AG20443 (cell line): ENCODE measurements at places on chromosomes 7 and 10.
A peak's percentile ranks its signal among the peaks of the same experiment; 100 is the strongest.

- DNase-seq = no peak
Observed at GRCh38 chr7:114956702-114957101, 34.8 kb downstream of the MDFIC start.

DNA sequence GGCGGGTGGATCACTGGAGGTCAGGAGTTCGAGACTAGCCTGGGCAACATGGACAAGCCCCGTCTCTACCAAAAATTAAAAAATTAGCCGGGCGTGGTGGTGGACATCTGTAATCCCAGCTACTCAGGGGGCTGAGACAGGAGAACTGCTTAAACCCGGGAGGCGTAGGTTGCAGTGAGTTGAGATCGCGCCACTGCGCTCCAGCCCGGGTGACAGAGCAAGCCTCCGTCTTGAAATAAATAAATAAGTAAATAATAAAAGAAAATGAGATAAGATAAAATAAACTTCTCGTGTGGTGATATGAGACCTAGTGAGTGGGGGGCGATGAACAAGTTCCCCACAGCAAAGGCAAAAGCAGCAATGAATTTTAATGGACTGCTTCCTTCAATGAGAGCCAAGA lies 33.6 kb upstream of the LMTK2 start:
- no peak for DNase-seq

GRCh38 chr7:65449505-65449852 lies 75.8 kb downstream of the ZNF92 start:
- DNase-seq = no peak

- no peak for DNase-seq
Observed at GRCh38 chr10:17842641-17843040, 33.5 kb downstream of the MRC1 start.

DNA sequence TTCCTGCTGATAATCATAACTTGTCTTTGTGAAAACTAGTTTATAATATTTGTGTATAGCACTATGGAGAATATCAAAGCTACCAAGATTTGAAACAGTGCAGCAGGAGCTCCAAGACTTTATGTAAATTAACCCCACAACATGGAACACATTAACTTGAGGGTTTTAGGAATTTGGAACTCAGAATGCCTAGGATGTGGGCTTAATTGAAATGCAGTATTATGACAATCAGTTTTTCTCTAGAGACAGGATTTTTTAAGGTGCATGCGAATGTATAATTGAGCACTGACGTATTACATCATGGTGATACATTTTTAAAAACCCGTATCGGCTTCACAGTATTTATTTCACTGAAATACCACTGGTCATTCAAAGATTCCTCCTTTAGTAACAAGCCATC lies 313.1 kb upstream of the DGKB start:
- DNase-seq = no peak

- DNase-seq = peak; percentile 70
Observed at GRCh38 chr7:131557652-131558385, 1.4 kb upstream of the PODXL start.

DNA sequence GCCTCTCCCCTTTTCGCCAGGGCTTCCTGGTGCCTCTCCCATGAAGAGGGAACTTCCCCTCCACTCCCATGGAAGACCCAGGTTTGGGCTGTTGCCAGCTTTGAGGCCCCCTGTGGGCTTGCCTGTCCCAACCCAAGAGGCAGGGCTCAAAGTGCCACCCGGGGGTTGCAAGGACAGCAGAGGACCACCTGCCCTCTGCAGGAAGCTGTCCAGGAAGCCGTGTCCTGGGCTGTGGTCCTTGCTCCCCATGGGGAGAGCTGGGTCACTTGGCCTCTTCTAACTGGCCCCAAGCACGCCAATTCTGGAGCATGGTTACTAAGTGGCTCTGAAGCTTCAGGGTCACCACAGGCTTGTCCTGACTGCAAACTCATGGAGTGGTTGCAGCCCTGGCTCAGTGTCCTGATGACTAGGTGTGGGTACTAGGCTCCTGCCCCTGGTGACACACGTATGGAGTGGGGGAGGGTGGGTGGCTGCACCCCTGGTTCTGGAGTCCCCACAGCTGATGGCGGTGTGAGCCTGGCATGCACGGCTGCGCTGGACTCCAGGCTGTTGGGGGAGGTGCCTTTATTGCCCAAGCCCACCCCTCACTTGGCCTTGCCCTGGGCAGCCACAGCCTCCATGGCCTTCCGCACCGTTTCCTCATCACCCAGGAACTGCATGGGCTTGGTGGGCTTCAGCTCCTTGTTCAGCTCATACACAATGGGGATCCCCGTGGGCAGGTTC lies 3.0 kb downstream of the PGAM2 start:
- DNase-seq = no peak

- peak; percentile 63 for DNase-seq
Observed at GRCh38 chr10:52491246-52491995, 177.3 kb downstream of the DKK1 start.

DNA sequence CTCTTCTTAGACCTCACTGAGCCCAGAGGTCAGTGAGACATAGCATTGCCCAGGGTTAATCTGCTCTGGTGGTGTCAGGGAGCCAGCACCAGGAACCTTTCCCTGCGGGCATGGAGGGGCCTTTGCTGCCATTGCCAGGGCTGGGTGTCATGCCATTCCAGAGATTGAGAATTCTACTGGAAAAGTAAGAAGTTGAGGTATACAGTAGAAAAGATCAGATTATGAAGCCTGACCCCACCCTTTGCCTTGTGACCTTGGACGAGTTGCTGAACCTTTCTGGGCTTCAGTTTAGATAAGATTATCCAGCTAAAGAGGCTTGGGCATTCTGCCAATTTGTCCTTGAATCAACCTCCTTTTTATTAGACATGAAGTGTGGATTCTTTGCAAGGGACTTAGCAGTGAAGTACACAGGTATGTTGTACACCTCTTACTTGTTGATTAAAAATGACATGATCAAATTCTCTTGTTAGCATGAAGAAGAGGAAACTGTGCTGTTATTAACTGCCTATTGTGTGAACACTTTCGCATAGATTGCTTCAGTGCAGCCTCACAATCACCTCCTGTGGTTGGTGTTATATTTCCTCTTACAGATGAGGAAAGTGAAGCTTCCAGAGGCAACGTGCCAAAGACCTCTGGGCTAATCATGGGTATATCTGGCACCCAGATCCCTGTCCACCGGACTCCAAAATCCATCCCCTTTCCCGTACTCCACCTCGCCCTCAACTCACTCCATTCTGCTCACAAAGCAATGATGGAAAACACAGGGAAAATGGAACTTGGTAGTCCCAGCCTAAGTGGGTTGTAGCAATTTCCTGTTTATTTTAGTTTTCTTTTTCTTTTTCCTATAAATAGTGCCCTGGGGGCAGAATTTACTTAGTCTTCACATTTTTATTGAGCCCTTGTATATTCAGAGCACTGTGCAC lies 151.3 kb downstream of the CAMK1D start:
- DNase-seq = no peak

GRCh38 chr7:5661942-5662341 lies 119.5 kb downstream of the RNF216 start:
- no peak for DNase-seq

DNA sequence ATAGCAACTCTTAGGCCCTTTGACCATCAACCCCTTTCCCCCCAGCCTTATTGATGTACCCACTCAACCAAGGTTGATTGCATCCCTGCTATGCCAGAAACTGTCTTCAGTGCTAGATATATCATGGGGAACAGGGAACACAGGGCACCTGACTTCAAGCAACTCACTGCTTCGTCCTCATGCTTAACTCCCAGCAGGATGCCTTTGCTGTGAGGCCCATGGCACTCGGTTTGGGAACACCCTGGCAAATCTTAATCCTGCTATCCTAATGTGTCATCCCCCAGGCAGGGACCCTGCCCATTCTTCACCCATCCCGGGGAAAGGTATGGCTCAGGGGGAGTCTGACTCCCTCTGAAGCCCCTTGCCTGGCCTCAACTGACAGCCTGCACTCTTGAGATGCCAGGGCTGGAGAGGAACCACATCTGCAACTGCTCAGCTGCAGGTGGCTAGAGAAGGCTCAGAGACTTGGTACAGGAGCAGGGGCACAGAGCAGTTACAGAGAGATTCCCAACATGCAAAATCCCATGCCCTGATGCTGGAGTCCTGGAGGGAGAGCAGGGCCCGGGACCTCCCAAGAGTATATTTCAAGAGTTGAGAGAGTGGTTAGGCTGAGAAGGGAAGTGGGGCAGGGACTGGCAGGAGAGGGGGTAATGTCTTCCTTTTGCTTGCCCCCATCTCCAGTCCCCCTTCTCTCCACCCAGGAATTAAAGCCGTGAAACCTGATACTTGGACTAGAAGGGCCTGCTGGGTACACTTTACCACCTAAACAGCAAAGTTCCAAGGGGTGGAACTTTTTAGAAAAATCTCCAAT lies 2.4 kb upstream of the UNC5B start:
- no peak for DNase-seq

- DNase-seq = no peak
Observed at GRCh38 chr10:130662775-130663174, 526.6 kb downstream of the GLRX3 start.

- no peak for DNase-seq
Observed at GRCh38 chr7:8982338-8982992, 549.1 kb downstream of the NXPH1 start.

GRCh38 chr10:89153971-89154370 lies 53.1 kb downstream of the CH25H start:
- DNase-seq = no peak

- DNase-seq = no peak
Observed at GRCh38 chr7:2255145-2256139, 13.4 kb downstream of the NUDT1 start.

GRCh38 chr10:85792533-85792858 lies 574.1 kb downstream of the GRID1 start:
- DNase-seq = no peak

DNA sequence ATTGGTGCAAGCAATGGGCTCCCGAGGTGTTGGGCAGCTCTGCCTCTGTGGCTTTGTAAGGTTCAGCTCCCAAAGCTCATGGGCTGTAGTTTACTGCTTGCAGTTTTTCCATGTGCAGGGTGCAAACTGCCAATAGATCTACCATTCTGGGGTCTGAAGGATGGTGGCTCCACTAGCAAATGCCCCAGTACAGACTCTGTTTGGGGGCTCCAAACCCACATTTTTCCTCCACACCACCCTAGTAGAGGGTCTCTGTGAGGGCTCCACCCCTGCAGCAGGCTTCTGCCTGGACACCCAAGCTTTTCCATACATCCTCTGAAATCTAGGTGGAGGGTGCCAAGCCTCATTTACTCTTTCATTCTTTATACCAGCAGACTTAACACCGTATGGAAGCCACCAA lies 17.4 kb upstream of the ZNF37A start:
- no peak for DNase-seq

GRCh38 chr7:956031-956430 lies 1.6 kb upstream of the ADAP1 start:
- no peak for DNase-seq

GRCh38 chr10:18527687-18528086 lies 123.7 kb downstream of the NSUN6 start:
- DNase-seq = no peak

DNA sequence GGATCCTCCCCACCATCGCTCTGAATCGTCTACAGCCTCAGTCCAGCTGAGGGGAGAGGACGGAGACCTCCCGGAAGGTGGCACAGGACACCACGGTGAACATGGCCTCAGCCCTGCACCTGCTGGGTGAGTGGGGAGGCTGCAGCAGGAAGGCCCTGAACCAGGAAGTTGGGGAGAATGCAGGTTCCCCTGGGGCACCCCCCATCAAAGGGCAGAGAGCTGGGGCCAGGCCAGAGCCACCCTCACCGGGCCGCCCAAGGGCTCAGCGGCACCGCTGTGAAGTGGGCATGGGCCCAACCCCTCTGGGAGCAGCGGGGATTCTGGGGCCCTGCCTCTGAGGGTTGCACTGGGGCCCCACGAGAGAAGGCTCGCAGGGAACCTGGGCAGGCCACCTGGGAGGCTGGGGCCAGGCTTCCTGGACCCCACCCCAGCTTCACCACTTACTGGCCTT lies 98.7 kb downstream of the MICALL2 start:
- DNase-seq = no peak

DNA sequence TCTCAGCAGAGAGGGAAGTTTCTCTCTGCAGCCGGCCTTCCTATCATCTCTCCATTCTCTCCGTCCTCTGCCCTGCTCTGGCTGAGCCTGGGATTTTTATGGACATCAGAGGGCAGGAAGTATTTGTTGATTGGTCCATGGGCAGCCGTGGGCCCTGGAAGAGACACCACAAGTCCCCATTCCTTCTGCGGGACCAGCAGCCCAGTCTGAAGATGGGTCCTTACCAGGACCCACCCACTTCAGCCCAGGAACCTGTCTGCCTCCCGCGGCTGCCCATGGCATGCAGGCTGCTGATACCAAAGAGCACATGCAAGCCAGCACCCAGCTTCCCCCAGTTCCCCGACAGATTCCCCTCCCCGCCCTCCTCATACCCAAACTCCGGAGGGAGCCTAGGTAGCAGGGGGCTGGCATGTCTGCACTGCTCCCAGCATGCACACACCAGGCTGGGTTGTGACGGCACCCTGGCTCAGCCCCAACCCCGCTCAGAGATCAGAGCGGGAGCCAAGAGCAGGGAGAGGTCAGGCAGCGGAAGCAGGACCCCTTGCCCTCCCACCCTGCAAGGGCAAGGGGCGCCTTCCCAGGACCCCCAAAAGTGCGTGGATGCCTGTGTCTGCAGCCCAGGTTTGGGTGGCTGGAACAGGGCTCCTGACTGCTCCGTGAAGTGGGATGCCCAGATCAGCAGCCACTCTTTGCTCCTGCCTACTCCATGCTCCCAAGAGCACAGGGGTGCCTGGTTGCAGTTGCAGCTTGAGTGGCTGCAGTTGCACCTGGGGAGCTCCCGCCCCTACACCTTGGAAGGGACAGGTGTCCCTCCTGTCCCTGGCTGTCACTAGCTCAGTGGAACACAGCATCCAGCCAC lies 538.6 kb upstream of the POT1 start:
- DNase-seq = no peak

DNA sequence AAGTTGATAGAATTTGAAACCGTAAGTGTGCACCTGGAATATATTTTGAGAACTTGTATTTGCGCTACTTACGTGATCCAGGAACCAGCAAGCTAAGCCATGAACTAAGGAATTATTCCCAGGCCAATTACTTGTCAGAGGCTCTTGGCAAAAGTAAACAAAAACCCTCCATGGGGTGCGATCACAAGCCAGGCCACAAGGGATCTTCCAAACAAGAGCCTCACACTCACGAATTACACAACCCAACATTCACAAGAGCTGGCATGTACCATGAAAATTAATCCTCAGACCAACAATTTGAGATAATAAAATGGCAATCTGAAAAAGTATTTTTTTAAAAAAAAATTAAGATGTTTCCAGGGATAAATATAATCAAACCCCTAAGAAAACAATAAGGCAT lies 467.0 kb upstream of the AKR1E2 start:
- DNase-seq = no peak

DNA sequence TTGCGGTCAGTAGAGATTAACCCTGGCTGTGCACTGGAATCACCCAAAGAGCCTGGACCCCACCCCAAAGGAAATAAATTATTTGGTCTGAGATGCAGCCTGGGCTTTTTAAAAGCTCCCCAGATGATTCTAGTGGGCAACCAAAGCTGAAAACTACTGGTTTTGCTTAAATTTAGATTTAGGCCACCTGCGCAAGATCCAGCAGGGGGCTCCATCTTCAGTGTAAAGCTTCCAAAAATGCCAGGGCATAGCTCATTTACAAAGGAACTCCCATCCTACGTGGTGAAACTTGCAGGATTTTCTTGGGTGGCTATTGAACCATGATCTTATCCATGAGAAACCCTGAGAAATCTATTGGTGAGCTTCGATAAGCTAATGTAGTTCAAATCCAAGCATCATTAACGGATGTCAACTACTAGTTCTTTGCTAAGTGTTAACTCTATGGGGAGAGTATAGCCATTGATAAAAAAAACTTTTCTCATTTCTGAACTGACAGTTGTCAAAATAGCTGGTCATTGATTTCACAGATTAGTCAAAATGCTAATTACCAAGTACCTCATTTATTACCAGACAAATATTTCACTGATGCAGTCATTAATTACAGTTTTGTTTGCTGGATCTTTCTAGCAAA lies 315.3 kb downstream of the LHFPL3 start:
- DNase-seq = peak; percentile 40

- DNase-seq = no peak
Observed at GRCh38 chr7:108528183-108528712, 2.3 kb upstream of the PNPLA8 start.
